NCI-H146 (cell line): ENCODE measurements at places on chromosomes 7 and 10.

DNA sequence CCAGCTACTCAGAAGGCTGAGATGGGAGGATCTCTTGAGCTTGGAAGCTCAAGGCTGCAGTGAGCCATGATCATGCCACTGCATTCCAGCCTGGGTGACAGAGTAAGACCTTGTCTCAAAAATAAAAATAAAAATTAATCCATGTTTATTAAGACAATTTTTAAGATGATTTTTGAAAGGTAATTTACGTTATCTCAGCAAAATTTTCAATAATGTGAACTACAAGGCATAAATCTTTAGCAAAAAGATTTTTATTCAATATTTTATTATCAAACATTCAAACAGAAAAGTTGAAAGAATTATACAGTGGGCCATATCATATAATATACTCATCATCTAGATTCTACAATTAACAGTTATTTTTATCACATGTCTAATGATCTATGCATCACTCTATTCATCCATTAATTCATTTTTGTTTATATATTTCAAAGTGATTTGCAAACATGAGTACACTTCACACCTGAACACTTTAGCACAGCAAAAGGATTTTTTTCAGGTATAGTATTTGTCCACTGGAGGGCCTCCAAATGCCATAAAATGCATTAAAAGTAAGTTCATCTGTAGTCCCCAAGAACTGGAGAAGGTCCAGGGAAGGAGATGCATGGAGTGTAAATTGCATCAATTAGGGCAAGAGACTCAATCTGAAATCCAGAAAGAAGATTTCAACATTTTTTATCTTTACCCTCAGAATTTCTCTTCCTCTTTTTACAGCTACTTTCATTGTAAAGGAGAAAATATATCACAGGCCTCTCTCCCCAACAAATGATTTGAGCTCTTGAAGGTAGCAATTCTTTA is 38.6 kb upstream of the RSBN1L start:
- peak; percentile 59 for DNase-seq

DNA sequence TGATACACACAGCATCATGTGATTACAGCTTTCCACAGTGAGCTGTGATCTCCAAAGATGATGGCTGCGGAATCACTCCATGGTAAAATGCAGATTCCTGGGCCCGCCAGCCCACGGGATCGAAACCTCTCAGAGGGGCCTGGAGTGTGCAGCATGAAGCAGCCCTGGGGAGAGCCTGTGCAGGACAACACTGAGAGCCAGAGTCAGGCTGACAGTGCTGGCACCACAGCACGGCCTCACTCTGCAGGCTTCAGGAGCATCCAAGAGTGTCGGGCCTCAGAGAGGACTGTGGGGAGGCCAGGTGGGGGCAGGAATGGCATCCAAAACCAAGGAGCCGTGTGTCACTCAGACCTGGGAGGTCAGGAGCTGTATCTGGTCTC is 533.4 kb downstream of the TCERG1L start:
- no peak for DNase-seq

DNA sequence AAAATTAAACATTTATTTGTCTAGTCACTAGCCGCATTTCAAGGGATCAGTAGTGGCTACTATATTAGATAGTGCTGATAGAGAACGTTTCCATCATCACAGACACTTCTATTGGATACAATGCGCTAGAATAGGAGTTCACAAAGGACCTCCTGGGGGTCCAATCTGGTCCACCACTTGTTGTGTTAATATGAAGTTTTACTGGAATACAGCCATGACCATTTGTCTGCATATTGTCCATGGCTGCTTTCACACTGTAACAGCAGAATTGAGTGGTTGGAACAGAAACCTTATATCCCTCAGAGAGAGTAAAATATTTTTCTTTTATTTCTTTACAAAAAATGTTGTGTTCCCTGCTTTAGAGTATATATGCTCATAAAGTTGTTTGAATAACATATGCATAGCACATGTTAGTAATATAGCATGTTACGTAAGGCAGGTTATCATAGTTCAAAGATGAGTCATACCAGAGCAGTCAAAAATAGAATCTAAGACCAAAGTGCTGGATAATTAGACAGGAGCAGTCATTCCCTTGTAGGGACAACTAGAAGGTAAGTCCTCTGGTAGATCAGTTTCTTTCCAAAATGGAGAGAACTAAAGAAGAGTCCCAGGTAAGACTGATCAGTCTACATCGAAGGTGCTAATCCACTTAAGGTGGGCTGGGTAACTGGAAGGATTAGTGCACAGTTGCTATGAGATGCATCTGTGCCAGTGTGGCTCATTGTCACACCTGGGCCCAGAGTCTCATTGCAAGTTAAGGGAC is 14.9 kb downstream of the BZW2 start:
- DNase-seq = no peak

DNA sequence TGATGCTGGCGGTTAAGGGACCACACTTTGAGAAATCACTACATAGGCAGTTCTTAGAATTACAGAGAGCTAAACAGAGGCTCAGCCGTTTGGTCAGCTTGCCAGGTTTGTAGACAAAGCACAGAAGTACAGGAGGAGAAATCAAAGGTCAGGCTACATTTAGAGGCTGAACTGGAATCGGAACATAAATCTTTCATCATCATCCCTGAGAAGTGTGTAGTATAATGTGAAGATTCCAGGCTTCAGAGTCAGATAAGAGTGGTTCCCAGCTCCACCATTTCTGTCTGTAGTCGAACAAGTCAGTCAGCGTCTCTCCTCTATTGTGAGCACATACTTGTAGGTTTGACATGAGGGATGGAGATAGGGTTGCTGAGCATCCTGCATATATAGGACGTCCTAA is 18.9 kb downstream of the CDK1 start:
- no peak for DNase-seq

- DNase-seq = no peak
These were observed 39.9 kb downstream of the RBM17 start for GRCh38 chr10:6128591-6129251.
